Adipocyte (in vitro differentiated cells): ENCODE measurements at places on chromosomes 4 and X.
A peak's percentile ranks its signal among the peaks of the same experiment; 100 is the strongest.

GRCh38 chr4:108215055-108215454, 46.3 kb upstream of the LEF1 start:
- DNase-seq = no peak

- peak; percentile 64 for DNase-seq
Observed at GRCh38 chr4:108360754-108361445, 192.2 kb upstream of the LEF1 start.

GRCh38 chrX:130082244-130083106, 27.8 kb downstream of the ELF4 start:
- no peak for DNase-seq

GRCh38 chrX:24399550-24399949, 39.1 kb downstream of the SUPT20HL1 start:
- DNase-seq = no peak

GRCh38 chr4:7806338-7807090, 133.1 kb downstream of the AFAP1 start:
- no peak for DNase-seq

DNA sequence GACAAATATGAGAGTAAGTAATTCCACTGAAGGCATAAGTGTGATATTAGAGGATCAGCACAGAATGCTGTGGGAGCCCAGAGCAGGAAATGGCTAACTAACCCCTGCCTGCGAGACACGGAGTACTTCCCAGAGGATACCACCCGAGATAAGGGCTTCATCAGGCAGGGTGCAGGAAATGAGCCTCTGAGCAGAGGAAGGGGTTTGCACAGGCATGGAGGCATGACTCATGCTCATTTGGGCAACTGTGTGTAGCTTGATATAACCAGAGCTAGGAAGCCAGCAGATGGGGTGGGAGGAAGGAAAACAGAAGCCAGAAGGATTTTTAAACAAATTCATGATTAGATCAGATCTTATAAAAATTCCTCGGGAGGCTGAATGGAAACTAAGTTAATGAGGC, 70.0 kb upstream of the TSPAN5 start:
- DNase-seq = peak; percentile 46

GRCh38 chr4:38911257-38911656, 43.7 kb downstream of the FAM114A1 start:
- no peak for DNase-seq

GRCh38 chr4:58734030-58734674, 1624.0 kb upstream of the IGFBP7 start:
- peak; percentile 4 for DNase-seq

DNA sequence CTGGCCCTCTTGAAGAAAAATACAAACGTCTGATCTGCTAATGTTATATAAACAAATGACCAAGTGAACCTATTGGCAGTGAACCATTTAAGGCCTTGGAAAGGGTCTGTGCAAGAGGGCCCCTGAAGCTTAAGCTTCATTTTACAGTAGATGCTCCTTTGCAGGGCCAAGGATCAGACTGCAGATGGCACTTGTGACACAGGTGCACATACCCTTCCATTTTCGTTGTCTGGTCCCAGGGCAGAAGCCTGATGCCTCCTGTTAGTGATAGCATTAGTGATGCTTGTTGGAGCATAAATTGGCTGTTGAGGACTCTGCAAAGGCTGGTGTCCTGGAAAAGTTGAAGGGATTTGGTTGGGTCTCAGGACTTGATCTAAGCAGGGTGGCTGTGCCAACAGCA, 46.5 kb downstream of the ETNPPL start:
- no peak for DNase-seq

- DNase-seq = no peak
Observed at GRCh38 chr4:72994670-72995069, 74.8 kb downstream of the COX18 start.

GRCh38 chrX:71532078-71532752, 689 bp upstream of the OGT start:
- DNase-seq = peak; percentile 59

GRCh38 chrX:9829308-9830267, 43.4 kb downstream of the SHROOM2 start:
- no peak for DNase-seq

DNA sequence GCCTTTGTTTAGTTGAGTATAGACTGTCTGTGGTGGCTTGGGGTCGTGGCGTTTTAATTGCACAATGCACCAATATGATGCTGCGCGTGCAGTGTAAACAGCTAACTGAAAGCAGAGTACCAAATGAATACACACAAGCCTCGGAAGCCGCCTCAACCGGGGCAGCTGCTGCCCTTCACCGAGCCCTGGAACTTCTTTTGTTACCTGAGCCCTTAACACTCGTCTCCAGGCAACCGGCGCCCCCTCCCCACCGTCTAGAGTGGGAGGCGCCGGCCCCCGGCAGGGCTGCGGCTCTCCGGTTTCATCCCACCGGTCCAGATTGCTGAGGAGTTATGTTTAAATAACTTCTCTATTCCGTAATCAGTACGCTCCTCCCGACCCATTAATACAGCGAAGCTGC, 173.2 kb upstream of the TBL1X start:
- DNase-seq = no peak

- DNase-seq = no peak
Observed at GRCh38 chrX:21963269-21963668, 22.8 kb downstream of the SMS start.

DNA sequence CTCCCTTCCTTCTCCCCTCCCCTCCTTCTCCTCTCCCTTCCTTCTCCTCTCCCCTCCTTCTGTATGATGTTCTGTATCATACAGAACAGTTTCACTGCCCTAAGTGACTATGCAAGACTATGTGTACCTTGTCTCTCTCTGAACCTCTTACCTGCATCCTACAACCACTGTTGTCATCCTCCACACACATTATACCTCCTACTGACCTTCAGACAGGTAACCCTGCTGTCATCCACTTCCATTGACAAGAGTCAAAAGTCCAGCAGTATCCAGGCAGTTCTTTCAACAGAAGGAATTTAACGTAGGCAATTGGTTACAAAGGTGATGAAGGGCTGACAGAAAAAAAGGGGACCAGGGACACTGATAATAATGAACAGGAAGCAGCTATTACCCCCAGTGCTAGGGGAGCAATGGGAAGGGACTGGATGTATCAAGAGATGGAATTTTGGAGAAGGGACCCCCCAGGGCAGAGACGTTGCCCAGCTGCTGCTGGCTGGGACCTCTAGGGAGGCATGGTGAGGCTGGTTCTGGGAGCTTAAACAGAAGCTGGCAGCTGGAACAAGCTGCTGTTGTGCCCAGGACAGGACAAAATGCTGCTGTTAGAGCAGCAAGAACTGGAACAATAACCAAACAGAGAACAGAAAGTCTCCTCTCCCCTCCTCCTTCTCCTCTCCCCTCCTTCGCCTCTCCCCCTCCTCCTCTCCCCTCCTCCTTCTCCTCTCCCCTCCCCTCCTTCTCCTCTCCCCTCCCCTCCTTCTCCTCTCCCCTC, 84.7 kb downstream of the DCTD start:
- no peak for DNase-seq

DNA sequence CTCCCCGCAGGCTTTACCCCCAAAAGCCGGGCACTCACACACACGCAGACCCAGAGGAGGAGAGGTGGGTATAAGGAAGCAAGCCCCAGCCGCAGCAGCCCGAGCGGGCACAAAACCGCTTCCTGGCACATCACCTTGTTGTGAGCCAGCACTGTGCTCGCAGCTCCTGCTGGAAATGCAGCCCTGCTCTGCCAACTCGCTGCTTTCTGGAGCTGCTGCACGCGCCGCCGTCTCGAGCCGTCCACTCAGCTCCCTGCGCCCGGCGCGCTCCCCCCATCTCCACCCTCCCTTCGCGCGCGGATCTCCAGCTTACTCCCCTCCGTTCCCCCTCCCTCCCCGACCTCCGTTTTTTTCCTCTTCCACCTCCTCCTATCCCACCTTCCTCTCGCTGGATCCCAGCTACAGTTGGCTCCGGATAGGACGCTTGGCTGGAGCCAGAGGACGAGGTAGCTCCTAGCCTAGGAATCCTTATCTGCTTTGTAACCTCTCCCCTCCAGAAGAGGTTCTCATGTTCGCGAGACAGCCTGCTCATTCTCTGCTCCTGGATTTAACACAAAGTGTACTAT, at the start of gene SPOCK3:
SPOCK3 (minus strand) TSS at position 179 of the 566 bp plus-strand sequence.
- DNase-seq = peak; percentile 79

GRCh38 chr4:124191329-124191728, 521.2 kb downstream of the ANKRD50 start:
- no peak for DNase-seq

GRCh38 chr4:89434364-89434988, 126.9 kb upstream of the GPRIN3 start:
- peak; percentile 78 for DNase-seq

DNA sequence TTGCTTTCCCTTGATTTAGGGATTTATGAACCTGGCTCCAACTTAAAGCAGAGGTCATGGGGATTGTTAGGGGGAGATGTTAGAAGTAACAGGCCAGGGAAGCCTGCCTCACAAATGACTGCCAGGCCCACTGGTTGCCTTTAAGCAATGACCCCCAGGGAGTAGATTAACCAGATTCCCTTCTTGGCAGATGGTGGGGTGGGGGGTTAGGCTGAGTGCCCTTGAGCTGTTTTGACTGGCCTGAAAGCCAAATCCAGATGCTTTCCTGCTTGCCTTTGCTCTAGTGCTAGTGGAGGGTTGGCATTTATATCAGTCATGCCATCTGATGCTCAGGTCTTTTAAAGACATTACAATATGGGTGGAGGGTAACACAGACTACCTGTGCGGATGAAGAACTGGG, 128.1 kb downstream of the TMEM164 start:
- no peak for DNase-seq

DNA sequence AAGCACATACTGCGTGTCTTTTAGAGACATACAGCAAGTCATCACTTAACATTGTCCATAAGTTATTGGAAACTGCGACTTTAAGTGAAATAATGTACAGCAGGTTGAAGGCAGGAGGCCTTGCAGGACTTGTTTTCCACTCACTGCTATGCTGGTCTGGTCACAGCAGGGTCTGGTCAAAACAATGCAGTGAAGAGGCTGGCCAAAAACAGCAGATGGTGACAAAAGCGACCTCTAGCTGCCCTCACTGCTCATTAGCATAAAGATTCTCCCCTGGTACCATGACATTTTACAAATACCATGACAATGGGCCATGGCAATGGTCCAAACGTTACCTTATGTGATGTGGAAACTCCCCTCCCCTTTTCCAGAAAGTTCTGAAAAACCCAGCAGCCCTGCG, 1283.6 kb downstream of the FSTL5 start:
- DNase-seq = no peak

- DNase-seq = peak; percentile 34
Observed at GRCh38 chr4:179307297-179308136, 1865.3 kb upstream of the AGA start.

- DNase-seq = no peak
Observed at GRCh38 chr4:153784166-153784699, 4.7 kb downstream of the SFRP2 start.

DNA sequence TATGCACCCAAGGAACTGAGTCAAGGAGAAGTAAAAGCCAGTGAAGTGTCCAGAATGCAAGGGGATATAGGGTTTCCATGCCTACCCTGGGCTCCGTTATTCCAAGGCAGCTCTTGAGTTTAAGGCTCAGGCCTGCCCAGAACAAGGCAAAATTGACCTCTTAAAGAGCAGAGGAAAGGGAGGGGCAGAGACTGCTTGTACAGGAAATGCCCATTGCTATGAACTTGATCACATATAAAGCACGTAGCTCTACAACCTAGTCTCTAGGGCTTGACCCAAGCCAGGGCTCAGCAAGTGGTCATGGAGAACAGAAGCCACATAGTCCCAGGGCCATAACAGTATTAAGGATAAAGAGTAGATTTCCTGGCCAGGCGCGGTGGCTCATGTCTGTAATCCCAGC, 58.2 kb upstream of the MSN start:
- DNase-seq = no peak

- no peak for DNase-seq
Observed at GRCh38 chr4:6526156-6526555, 48.8 kb upstream of the MAN2B2 start.

GRCh38 chr4:24443200-24443599, 141.2 kb downstream of the DHX15 start:
- DNase-seq = no peak

DNA sequence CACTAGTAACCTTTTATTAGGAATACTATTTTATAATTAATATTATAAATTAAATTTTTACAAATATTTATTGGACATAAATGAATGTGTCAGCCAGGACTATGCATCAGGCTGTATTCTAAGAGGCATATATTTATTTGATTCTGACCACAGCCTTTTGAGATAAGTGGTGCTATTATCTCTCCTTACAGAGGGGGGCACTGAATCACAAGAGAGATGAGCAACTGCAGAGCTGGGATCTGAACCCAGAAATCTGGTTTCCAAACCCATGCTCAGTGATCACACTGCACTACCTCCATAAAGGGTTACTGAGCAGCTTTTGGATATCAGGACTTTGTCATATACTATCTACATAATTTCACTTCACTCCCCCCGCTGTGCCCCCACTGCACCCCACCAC, 322.0 kb downstream of the TMA16 start:
- no peak for DNase-seq

- DNase-seq = peak; percentile 48
Observed at GRCh38 chr4:180106122-180106521, 2137.1 kb upstream of the TENM3 start.

DNA sequence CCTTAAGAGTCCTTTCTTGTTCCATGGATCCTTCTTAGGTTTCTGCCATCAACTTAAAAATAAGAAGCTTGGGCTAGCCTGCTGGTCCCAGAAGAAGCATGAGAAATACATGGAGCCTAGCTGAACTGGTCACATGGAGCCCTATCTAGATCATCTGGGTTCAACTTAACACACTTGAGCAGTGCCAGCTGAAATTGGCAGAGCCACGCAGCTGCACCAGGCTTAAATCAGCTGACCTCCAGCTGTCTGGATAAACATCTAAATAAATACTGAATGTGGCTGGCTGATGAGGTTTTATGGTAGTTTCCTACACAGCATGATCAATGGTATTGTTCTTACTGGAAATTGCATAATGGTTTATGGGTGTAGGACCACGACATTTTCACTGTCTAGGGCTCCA, 598.4 kb upstream of the FAM241A start:
- no peak for DNase-seq

- DNase-seq = no peak
Observed at GRCh38 chrX:68180579-68180978, 252.7 kb downstream of the OPHN1 start.

- DNase-seq = peak; percentile 73
Observed at GRCh38 chr4:113397114-113397701, 347.8 kb downstream of the ANK2 start.

- DNase-seq = peak; percentile 33
Observed at GRCh38 chr4:171812333-171812664, 905 bp upstream of the GALNTL6 start.

GRCh38 chr4:112142182-112142581, 3.1 kb upstream of the FAM241A start:
- no peak for DNase-seq

DNA sequence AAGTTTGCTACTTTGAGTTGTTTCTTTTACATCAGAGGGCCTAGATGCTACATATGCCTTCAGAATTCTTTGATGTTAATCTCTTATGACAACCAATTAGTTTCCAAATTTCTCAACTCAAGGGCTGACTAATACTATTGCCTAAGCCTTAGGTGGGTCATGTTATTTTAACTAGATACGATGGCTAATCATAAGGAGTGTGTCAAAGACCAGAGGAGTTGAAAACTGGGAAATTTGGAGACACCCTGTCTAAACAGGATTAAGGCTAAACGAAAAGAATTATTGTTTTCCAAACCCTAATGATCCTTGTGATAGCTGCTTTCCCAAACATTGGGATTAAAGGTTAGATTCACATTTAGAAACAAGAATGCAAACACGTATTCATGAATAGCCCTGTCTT, 228.5 kb downstream of the PCDH7 start:
- peak; percentile 94 for DNase-seq
